ENCODE measurements at places on chromosomes 11 and 22.

DNA sequence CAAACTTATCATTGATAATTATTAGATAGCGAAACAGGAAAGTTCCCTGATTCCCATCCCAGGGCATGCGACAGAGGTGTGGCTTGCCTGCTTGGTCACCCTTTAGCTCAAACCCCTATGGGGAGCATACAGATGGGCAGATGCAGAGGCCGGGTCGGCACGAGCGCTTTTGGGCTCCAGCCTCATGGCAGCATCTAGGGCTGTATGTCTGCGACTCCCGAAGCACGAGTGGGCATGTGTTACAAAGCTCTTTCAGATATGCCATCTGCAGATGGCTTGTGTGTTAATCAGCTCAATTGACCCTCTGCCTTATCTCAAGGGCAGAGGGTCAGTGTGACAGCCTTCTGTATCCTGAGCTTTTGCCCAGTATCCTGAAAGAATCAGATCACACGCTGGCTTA lies 2069.3 kb upstream of the RAG2 start:
- DNase-seq: no peak

GRCh38 chr11:108959105-108959761 lies 294.4 kb downstream of the DDX10 start:
- DNase-seq: no peak

- DNase-seq: no peak
Observed at GRCh38 chr11:77046060-77046501, 11.9 kb downstream of the B3GNT6 start.

- no peak for DNase-seq
Observed at GRCh38 chr22:41799486-41800347, 762 bp upstream of the CCDC134 start.

- no peak for DNase-seq
Observed at GRCh38 chr11:57659669-57660068, 2.1 kb downstream of the CLP1 start.

DNA sequence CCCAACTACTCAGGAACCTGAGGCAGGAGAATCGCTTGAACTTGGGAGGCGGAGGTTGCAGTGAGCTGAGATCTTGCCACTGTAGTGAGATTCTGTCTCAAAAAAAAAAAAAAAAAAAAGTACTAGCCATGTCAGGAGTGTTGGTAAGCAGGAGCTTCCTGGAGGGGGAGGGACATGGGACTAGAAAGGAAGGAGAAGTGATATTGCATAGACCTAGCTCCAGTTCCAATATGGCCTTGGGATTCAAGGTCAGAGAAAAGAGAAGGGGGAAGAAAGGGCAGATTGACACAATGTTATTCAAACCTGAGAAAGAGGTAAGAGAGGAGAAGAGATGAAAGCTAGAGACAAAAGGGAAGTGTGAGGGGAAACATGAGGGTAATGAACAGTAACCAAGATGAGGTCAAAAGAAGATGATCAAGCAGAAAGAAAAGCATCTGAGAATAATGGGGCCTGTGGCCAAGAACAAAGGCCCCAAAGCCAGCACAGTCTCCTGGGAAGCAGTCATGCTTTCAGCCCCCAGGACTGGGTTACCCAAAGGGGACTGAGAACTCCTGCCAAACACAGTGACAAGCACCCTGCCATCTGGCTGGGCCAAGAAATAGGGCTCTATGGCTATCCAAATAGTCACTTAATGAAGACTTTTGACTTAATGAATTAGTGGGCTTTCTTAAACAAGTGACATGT lies 51.7 kb upstream of the FTH1 start:
- no peak for DNase-seq

DNA sequence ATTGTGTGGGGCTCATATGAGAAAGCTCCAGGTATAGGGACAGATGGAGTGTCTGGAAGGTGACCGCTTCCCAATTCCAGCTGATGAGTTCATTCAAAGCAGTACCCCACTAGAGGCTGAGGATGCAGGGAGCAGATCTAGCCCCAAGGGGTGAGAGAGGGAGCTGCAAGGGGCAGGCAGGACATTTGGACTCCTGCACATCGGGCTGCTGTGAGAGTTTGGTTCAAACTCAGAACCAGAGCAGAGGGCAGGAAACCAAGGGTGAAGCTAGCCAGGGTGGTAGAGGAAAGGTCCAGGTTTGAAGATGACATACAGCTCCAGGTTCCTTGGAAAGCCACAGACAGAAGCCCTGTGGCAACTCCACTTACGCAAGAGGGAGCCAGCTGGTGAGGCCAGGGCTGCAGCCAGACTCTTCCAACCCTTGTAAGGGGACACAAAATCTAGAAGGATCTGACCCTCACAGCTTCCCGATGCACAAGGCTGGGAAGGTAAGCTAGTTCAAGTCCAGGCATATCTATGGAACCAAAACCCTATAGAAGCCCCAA lies 1.9 kb downstream of the CSNK2A3 start:
- DNase-seq: no peak

DNA sequence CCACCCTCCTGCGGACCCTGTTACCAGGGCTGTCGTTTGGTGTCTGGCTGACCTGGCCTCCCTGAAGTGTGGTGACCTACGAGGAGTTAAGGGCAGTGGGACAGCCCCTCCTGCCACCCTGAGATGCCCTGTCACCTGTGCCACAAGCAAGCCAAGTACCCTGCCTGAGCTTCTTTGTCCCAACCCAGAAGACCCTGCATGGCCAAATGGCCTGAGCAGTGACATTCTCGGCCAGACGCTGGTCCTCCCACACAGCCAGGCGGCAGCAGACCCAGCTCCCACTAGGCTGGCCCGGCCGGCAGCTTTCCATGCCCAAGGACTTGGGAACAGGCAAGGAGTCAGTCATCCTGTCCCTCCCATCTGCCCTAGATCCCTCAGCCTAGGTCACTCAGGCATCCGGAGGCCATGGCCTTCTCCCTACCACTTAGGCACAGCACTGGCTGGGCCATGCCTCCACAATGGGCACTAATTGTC lies 7.6 kb downstream of the ARVCF start:
- no peak for DNase-seq

- no peak for DNase-seq
Observed at GRCh38 chr11:113464416-113464815, 10.8 kb downstream of the DRD2 start.

- no peak for DNase-seq
Observed at GRCh38 chr11:1075341-1075911, 752 bp downstream of the MUC2 start.

DNA sequence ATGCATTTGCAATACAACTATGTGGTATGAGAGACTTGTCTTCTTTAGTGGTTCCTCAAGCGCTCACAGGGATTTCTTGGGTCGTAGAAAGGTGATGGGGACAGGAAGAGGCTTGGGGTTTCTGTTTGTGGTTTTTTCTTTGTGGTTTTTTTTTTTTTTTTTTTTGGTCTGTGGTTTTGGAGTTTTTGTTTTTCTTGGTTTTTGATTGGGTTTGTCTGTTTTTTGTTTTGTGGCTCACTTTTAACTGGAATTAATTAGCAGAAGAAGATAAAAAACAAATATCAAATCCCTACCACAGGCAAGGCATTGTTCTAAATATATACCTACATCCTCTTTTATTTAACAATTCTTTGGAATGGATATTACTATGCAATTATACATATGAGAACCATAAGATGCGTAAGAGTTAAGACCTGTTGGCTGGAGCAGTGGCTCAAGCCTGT lies 5.5 kb downstream of the TTC28 start:
- DNase-seq: no peak

DNA sequence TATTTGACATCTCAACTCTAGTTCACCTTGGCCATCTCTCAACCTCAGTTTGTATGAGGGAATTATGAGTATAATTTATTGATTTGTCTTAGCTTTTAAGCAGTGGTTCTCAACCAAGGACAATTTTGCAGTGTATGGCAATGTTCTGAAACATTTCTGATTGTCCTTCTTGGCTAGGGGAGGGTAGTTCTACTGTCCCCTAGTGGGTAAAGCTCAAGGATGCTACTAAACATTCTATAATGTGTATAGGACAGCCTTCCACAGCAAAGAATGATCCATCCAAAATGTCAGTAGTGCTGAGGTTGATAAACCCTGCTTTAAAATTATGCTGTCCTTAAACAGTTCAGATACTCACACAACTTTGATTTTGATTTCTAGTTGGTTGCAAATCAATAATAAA lies 78.1 kb upstream of the ALKBH3 start:
- DNase-seq: no peak

Data from NCI-H1436 treated with DMSO at 0.1 percent for 48 hours (cell line).